ENCODE measurements at places on chromosomes 16 and 17.
A peak's percentile ranks its signal among the peaks of the same experiment; 100 is the strongest.

DNA sequence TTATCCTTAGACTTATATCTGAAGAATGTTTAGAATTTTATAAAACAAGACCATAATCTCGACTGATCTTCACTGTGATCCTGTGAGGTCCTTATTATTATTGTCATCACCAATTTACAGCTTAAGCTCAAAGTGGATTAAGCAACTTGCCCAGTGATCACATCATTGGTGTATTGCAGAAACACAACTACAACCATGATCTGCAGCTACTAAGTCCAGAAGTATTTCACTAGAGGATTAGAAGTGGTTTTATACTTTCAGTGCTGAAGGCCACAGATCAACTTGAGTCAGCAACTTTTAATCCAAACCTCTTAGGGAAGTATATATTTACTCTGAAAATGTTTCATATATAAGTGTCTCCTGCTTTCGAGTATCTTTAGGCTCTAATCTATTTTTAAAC lies 624.3 kb upstream of the SOX9 start:
- DNase-seq = no peak

DNA sequence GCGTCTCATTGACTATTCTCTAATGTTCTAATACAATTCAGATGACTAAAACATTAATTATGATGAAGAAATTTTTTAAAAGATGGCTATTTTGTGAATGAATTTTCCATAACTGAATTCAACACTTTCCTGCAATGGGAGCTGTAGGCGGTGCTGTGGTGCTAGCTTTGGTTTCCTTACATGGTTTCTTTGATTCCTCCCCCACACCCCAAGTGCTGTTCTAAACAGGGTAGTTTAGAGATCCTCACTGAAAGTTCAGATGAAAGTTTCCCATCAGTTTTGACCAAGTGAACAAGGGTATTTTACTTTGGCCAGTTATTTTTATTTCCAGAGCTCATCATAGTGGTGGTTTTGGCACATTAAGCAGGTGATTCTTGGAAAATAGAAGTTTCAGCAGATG lies 26.0 kb upstream of the MRC2 start:
- peak; percentile 10 for DNase-seq

- no peak for DNase-seq
Observed at GRCh38 chr16:85686912-85687591, 1.7 kb downstream of the GINS2 start.

DNA sequence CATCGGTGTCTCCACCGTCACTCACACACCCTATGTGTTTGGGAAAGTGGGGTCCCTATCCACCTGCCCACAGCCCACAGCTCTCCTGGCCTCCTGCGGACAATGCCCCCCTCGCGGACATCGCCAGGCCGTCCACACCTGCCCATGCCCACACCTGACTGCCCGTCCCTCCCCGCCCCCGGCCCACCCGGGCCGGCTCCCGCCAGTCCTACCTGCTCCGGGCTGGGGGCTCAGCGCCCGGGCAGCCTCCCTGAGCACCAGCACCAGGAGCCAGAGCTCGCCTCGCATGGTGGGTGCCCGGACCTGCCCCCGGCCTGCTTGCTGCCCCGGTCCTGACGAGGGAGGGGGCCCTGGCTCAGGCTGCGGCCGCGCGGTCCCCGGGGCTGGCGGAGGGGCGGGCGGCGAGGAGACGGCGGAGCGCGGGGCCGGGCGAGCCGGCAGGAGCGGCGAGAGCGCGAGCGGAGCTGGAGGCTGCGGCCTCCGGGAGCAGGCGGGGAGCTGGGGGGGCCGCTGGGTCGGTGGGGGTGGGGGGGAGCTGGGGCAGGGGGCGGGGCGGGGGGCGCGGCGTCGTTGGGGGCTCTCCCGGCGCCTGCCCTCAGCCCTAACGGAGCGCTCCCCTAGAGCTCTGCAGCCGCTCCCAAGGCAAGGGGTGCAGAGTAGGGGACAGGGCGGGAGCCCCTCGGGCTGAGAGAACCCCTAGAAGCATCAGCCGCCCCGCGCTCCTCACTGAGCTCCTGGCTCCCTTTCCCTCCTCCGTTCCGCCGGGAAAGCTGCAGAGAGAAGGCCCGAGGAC lies at the start of gene PLXDC1:
PLXDC1 (minus strand) TSS at position 488 of the 793 bp plus-strand sequence; CDS start at position 288, 200 bp downstream.
- DNase-seq = no peak

DNA sequence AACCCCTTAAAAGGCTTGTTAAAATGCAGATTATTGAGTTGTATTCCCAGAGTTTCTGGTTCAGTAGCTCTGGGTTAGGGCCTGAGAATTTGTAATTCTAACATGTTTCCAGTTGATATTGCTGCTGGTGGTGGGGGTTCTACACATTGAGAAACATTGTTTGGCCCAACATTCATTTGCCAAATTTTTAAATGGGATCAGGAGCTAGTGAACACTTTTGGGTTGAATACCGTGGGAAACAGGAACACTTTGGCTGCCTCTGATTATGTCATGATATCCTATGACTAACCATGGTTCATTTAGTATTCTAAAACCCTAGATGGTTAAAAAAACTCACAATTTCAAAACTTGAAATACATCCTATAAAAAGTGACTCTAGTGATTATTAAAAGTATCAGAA lies 89.3 kb downstream of the RPGRIP1L start:
- no peak for DNase-seq
